ENCODE measurements at places on chromosomes 4 and X. TPM values are rescaled to one million over a fixed set of nuclear protein-coding genes. Genes with fewer than 3 reads are reported as not detected.

The HSD17B10 gene
- 190 TPM for total RNA-seq

The GAGE12F gene
- total RNA-seq, result not detected

The GABRA4 gene
- total RNA-seq, result not detected

The FAM236D gene
- total RNA-seq, result not detected

The UCP1 gene
- total RNA-seq, result not detected

The IL21 gene
- total RNA-seq, result not detected

The FGF5 gene
- 0.92 TPM for total RNA-seq

The LIMCH1 gene
- total RNA-seq, result not detected

The ARAP2 gene
- not detected for total RNA-seq

The NUDT10 gene
- 0.12 TPM for total RNA-seq

The JADE3 gene
- total RNA-seq, result 6.9 TPM

The SH3D19 gene
- 23.3 TPM for total RNA-seq

DNA sequence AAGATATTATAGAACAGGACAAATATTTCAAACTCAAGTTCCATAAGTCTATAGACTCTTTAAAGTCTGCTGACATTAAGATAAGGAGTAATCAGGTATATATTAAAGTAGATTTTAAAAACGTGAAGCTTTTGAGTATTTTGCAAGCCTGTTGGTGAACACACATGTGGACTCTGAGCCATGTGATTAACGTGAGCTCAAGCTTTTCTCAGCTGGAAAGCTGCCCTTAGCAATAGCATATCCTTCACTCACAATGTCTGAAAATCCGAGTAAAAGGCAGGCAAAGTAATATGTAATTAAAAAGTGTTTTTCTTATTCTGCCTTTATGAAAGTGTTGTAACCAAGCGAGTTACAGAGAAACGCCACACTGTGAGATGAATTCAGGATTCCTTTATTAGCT lies 140.5 kb upstream of the AADAT start:
- DNase-seq, result no peak

GRCh38 chr4:174613979-174614378 lies 91.7 kb upstream of the HPGD start:
- DNase-seq, result no peak

GRCh38 chr4:123997776-123998449 lies 601.3 kb downstream of the SPRY1 start:
- no peak for DNase-seq

GRCh38 chr4:66911880-66912279 lies 633.4 kb downstream of the CENPC start:
- no peak for DNase-seq

DNA sequence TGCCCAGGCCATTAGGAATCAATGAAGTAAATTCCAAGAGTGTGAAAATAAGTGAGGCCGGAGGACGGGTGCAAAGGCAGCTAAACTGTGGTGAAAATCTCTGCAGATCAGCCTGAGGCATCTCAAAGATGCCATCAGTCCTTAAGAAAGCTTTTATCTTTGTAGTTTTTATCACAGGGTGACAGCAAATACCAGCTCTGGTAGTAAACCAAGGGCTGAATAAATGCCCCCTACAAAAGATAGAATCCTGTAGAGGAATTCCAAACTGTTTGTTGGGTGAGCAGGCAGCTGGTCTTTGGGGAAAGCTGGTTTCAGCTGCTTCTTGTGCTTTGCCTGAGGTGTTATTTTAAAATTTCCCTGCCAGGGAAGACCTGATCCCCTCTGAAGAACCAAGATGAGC lies 21.6 kb upstream of the RBM47 start:
- no peak for DNase-seq

DNA sequence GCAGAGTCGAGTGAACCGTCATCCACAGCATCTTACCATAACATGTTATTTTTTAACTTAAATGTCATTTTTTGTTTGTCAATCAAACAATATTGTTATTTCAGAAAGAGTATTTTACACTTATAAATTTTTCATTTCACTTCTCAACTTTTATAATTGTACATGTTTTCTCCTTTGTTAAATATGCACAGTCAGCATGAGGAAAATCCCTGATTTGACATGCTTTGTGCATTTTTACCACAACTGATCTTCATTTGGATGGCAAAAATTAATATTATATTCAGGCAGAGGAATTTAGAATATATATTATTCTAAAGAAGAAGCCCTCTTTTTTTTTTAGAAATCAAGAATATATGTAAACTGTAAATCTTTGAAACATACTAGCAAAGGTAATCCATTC lies 958.0 kb upstream of the PCDH7 start:
- no peak for DNase-seq

- DNase-seq, result no peak
Measured at GRCh38 chr4:8577972-8578371, 2.2 kb upstream of the GPR78 start.

GRCh38 chr4:121977251-121978171 lies 25.7 kb upstream of the TRPC3 start:
- no peak for DNase-seq

DNA sequence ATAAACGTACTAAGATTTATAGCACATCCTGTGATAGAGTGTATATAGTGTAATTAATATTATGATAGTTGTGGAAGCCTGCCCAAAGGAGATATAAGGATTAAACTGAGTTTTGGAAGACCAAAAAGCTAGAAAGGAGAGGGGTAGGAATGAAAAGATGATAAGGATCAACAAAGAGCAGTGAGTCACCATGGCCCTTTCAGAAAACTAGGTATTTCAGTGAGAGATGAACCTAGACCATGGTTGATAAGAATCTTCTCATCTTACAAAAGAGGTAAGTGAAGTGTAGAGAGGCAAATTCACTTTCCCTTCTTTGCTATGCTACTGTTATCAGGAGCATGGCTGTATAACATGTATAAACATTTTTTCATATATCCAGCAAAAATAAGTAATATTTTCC lies 133.8 kb upstream of the PLAC1 start:
- no peak for DNase-seq

- peak; percentile 13 for DNase-seq
Measured at GRCh38 chr4:85828027-85828890, 353.3 kb downstream of the ARHGAP24 start.

- no peak for DNase-seq
Measured at GRCh38 chr4:184801781-184802696, 23.7 kb downstream of the ACSL1 start.

DNA sequence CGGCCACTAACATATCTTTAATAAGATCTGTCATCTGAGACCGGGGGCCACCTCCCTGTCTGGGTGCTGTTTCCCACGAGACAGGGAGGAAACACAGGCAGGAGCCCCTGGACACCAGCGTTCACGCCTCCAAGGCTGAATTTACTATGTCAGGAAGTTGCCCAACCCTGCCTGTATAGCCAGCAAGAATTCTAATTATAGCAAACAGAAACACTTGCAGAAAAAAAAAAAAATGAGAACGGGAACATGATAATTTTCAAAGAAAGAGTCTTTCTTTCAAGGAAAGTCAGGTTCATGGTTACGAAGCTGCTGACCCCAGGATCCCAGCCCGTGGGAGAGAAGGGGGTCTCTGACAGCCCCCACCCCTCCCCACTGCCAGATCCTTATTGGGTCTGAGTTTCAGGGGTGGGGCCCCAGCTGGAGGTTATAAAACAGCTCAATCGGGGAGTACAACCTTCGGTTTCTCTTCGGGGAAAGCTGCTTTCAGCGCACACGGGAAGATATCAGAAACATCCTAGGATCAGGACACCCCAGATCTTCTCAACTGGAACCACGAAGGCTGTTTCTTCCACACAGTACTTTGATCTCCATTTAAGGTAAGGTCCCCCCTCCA lies at the start of gene IL3RA:
IL3RA (plus strand) TSS at position 455 of the 613 bp plus-strand sequence. CDS start 4,981 bp downstream, outside the sequence.
- no peak for DNase-seq

GRCh38 chr4:41432219-41432618 lies 105.7 kb upstream of the LIMCH1 start:
- DNase-seq, result no peak

DNA sequence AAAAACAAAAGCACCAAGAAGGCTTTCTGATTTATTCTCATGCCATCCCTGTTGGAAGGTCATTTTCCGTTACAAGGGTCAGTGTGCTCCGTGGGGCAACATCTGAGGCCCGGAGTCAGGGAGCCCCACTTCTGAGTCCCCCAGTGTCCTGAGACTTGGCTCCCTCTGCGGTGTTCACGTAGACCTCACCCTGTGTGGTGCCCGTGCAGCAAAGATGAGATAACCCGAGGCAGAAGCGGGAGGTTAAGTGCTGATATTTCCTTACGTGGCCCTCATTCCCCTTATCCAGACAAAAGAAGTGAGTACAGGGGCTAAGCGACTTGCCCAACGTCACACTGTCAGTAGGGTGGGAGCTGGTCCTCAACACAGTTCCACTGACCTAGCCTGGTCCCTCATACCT lies 3.5 kb downstream of the JAKMIP1 start:
- no peak for DNase-seq

GRCh38 chr4:83865417-83866150 lies 329.7 kb downstream of the GPAT3 start:
- no peak for DNase-seq

DNA sequence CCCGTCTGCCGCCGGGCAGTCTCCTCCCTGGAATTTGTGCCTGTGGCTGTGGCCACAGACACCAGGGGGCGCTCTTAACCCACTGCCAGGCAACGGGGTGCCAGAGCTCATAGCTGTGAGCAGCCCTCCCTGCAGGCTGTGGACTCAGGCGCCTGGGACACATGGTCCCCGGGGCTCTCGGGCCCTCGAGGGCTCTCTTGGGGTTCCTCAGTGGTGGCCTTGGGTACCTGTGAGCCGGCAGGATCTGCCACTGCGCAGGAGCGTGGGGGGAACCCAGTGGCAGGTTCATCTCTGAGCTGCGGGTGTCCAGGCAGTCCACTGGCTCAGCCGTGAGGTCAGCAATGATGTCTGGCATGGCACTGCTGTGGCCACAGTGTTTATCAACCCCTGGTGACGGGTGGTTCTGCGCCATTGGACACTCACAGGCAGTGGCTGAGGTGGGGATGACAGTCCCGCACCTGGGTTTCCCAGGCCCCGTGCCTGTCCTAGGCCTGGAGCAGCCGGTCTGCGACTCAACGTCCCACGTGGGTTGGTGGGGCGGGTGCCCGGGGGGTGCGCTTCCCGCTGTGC lies 37.2 kb downstream of the PCGF3 start:
- DNase-seq, result peak; percentile 79

DNA sequence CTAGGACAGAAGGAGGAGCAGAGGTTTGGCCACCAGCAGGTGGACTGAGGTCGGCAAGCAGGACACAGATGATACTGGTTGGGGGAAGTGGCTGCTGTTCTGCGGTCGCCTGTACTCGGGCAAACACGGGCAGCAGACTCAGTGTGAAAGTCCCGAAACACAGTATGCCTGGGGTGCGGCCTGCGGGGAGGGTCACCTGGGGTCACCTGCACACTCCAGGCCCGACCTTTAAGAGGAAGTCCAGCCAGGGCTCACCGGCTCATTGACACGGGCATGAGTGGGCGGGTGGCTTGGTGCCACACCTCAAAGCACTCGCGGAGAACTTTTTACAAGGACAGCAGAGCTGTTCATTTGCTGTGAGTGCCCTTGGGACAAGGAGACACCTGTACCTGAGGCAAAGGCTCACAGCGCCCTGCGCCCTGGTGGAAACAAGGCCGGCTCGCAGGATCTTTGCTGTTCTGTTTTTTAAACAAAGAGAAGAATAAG lies 71.5 kb upstream of the MXD4 start:
- DNase-seq, result no peak

- DNase-seq, result no peak
Measured at GRCh38 chrX:35380808-35381700, 417.1 kb upstream of the MAGEB16 start.

GRCh38 chr4:37795581-37796195 lies 30.8 kb upstream of the PGM2 start:
- peak; percentile 76 for DNase-seq

- DNase-seq, result no peak
Measured at GRCh38 chr4:151709587-151709986, 51.2 kb downstream of the GATB start.
